ENCODE measurements at places on chromosomes 3 and 15.
A peak's percentile ranks its signal among the peaks of the same experiment; 100 is the strongest.

GRCh38 chr3:18716821-18717220, 291.7 kb upstream of the SATB1 start:
- no peak for DNase-seq

DNA sequence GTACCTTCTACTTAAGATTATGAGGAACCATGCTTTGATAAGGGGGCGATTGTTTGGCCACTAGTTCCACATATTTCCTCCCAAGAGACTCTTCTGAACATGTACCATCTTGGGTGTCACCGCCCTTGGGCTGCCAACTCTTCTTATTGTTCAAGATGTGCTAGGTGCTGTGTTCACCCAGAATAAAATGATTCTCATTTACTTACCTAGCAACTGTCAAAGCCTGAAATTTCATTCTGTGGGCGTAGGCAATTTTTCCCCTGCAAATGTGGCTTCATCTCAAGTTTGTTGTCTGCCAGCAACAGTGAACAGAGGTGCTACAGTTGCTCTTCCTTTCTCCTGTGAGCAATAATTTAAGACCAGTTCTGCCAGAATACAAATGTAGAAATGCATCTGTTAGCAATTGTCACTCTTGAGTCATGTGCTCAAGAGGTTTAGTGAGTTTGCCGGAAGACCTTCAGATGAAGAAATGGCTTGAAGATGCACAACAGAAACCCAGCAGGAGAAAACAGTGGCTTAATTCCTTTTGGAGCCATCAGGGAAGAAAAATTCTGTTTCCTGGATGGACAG, 41.3 kb upstream of the RARB start:
- no peak for DNase-seq

DNA sequence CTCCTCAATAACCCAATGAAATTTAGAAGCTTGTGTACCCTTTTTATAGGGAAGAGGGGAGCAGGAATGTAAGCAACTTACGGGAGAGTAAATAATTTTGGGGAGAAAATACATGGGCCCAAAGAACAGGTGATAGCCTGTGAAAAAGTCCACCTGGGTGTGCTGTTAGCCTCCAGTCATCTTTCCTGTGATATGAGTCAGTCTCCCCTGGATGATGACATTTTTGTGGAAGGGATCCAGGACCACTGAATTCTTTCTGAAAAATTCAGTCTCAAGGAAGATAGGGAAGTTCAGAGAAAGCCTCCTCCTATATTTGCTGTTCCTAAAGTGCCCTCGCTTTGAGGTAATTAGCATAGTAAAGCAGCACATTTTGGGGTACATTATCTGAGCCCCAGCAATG, 149.8 kb downstream of the SQOR start:
- DNase-seq: no peak

DNA sequence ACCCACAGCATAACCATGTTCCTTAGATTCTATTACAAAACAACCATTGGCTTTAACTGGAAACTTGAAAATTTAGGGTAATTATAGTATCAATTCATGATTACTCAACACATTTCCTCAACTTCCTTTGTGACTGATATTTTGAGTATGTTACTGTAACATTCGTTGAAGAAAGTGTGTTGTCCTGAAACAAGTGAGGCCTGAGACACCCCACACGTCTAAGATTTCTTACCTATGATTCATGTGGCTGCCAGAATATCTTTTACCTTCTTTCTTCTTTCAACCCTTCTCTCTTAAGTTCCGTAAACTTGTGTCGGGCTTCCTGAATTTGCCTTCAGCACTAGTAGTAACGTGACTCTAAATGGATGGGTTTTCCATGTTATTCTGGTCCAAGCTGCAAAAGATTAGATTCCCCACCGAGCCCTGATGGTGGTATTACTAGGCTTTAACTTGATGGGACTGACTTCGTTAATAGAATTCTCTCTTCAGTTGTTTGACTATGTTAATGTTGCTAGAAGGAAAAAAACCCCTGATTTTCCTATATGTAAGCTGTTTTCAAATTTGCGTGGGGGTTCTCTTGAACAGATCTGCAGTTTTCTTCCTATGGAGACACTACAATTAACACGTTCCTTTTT, 296.0 kb upstream of the ICE2 start:
- DNase-seq: no peak

- DNase-seq: no peak
Observed at GRCh38 chr3:88142094-88142624, 7.6 kb upstream of the C3orf38 start.

DNA sequence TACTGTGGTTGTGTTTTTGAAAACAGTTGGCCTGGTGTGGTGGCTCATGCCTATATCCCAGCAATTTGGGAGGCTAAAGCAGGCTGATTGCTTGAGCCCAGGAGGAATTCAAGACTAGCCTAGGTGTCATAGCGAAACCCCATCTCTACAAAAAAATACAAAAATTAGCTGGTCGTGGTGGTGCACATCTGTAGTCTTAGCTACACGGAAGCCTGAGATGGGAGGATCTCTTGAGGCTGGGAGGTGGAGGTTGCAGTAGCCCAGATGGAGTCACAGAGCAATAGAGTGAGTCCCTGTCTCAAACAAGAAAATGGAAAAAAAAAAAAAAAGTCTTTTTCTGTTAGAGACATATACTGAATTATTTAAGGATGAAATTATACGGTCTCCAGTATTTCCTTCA, 14.7 kb upstream of the LRRFIP2 start:
- no peak for DNase-seq

DNA sequence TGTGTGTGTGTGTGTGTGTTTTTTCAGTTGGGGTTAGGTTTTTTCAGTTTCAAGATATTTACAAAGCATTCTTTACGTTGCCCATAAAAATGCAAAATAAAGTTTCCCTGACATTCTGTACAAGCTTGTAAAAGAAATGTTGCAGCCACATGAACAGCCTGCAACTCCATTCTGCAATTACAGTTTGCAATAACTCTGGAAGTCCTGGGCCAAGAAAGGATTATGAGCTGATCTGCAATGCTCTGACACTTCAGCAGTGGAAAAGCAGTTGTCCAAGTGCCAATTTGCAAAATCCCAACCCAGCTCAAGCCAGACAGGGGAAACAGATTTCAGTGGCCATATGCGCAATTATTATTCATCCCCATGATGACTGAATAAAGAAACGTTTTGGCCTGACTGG, 322.1 kb downstream of the MEX3B start:
- no peak for DNase-seq

DNA sequence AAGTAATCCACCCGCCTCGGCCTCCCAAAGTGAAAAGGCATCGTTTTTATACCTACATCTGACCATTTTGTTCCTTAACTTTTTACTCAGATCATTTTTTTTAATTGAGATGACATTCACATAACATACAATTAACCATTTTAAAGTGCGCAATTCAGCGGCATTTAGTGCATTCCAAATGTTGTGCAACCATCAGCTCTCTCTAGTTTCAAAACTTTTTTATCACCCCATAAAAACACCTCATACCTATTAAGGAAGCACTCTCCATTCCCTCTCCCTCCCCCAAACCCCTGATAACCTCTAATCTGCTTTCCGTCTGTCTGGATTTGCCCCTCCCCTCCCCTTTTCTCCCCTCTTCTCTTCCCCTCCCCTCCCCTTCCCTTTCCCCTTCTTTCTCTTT, 310.1 kb downstream of the UACA start:
- DNase-seq: no peak

DNA sequence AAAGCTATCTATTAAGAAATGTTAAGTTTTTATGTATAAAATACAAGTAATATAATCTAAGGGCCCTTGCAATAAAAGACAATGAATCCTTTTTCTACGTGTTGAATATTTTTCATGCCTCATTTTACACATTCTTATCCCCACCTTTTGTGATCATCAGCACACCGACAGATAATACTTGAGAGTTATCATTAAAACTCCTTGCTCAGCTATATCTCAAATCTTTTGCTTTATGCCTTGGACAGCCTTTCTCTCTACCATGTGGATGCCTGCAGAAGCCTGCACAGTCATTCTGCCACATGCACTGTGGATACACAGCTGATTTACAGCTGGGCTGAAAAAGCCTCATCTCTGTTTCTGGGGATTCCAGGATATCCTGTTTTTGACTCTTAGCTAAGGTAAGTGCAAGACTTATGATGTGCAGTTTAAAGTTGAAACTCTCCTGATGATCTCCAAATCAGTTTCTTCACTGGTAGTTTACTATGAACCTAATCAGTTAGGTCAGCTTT, 1565.1 kb downstream of the SI start:
- DNase-seq: no peak

DNA sequence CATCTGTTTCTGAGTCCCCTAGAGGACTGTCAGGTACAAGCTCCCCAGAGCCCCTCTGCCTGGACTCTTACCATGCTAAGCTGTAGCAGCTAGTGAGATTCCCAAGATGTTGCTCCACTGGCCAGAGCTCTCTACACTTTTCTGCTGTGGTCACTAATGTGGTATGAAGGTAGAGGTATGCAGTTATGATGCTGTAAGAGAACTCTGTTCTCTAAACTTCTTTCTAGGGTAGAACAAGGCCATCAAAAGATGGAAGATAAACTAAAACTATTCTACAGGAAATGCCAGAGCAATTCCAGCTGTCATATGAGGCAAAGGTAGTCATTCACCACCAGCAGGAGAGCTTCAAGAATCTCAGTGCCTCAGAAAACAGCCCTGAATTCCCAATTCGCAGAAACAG, 517.4 kb upstream of the ARRDC4 start:
- DNase-seq: no peak

DNA sequence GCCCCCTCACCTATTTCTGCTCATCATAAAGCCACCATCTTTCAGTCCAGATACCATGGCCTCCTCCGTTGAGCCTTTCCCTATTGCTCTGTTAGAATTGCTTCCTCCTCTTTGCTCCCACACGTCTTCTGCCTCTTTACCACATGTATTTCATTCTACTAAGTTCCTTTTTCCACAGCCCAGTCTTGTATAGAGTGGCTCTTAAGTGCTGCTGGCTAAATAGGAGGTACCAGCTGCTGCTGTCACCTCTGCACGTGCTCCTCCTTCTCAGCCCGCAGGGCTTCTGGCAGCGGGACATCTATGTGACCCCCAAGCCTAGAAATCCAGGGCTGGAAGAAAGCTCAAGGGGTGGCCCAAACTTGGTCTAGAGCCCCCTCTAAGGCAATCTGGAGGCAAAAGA, 38.8 kb upstream of the PLXND1 start:
- DNase-seq: no peak

GRCh38 chr3:127002195-127003174, 19.6 kb downstream of the PLXNA1 start:
- no peak for DNase-seq

- no peak for DNase-seq
Observed at GRCh38 chr15:77486542-77487468, 66.1 kb downstream of the HMG20A start.

DNA sequence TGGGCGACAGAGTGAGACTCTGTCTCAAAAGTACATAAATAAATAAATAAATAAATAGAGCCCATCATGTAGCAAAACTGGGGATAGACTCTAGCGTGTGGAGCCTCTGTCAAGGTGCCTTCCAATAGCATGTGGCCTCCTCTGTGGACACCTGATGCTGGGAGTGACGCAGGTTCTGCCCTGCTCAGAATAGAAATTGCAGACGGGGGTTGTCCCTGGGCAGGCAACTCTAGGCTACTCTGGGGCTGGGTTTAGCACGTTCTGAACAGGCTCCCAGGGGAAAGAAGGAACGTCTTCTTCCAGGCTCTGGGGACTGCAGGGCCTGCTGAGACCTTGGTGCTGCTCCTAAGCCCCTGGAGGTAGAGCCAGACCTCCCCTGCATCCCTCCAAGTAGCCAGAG, 65.3 kb downstream of the EPHB3 start:
- DNase-seq: no peak

DNA sequence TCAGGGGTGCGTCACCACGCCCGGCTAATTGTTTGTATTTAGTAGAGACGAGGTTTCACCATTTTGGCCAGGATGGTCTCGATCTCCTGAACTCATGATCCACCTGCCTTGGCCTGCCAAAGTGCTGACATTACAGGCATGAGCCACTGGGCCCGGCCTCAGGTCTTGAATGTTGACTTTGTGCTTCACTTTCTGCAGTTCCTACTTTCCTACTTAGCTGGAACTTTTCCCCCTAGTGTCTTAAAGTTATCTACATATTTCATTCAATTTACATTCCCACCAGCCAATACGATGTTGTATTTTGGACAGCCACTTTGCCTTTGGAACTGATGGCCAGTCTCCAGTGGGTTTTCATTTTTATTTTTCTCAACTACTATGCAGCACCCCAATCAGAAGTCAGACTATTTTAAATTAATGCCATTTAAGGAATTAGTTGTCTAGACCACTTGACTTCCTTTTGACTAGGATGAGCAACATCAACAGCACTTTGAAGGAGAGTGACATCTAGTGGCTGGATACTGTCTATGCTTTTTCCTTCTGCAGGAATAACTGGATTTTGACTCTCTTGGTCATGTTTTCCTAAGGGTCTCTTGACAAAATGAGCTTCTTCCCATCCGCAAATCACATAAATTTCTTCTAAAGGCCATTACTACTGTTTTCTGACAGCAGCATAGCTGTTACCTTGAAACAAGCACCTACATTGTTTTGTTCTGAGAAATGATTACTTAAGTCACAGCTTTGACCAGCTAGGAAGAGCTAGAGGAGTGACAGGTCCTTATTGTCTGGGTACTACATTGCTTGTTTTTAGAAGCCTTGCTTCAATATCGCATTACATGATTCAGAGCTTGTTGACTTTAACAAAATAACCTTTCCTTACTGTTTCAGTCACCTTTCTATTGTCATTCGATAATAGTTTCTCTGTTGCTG, 140.2 kb downstream of the ITPR1 start:
- DNase-seq: no peak

GRCh38 chr3:12633108-12633507, 30.8 kb downstream of the RAF1 start:
- DNase-seq: no peak

- peak; percentile 45 for DNase-seq
Observed at GRCh38 chr3:38131621-38132369, 5.1 kb downstream of the ACAA1 start.

DNA sequence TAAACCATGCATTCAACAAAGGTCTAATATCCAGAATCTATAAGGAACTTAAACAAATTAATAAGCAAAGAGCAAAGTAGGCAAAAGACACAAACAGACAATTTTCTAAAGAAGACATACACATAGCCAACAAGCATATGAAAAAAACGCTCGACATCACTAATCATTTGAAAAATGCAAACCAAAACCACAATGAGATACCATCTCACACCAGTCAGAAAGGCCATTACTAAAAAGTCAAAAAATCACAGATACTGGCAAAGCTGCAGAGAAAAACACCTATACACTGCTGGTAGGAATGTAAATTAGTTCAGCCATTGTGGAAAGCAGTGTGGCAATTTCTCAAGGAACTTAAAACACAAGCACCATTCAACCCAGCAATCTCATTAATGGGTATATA, 53.8 kb downstream of the FSIP1 start:
- DNase-seq: no peak

GRCh38 chr3:170448584-170448983, 29.9 kb downstream of the CLDN11 start:
- no peak for DNase-seq

GRCh38 chr3:102741105-102741504, 306.3 kb downstream of the ZPLD1 start:
- no peak for DNase-seq

DNA sequence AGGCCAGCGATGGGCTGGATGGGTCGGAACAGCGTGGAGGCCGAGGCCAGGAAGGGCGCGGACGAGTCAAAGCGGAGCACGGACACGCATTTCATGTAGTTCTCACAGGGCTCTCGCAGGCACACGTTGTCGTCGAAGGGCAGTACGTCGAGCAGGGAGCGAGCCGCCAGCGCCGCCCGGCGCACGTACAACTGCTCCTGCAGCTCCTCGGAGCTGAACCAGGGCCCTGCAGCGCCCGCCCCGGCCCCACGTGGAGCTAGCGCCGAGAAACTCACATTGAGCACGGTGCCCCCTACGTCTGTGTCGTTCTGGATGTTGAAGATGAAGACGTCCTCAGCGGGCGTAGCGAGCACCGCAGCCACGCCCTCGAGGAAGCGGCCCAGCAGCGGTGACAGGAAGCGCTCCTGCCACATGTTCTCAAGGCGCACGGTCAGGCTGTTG, 5.8 kb downstream of the CELSR3 start:
- no peak for DNase-seq

Data from CD4-positive, alpha-beta T cell (primary cell).